ENCODE measurements at places on chromosomes 2 and 18. TPM values are rescaled to one million over a fixed set of nuclear protein-coding genes. Genes with fewer than 3 reads are reported as not detected.

DNA sequence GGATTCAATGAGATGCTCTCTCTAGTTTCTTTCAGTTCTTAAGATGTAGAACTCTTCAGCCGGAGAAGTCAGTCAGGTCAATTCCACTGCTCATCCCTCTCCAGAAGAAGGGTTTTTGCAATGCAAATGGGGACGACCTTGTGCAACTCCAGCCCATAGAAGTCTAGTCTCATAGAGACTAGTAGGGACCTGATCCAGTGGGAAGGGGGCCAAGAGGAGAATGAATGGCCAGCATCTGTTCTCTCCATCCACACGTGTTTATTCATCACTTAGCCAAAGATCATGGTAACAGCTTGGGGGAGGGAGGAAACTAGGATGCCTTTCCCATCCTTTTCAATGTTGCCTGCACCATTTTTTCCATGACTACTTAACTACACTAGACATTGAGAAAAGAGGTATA, 120.2 kb downstream of the LAMA3 start:
- H3K4me1 ChIP-seq: no peaks in the 10 kb centered on the region

- H3K36me3 ChIP-seq: peaks cover 56% of the 10 kb centered on the region
- no peak for DNase-seq
- no peak overlapping the region for H3K4me3 ChIP-seq
- H3K4me1 ChIP-seq: peaks cover 31% of the 10 kb centered on the region
- peak overlapping the region; percentile 32 for H3K27ac ChIP-seq
These were observed 93.8 kb downstream of the ITGB1BP1 start for GRCh38 chr2:9329497-9329896.

RASGRP3 gene
- 2.1 TPM for total RNA-seq

DNA sequence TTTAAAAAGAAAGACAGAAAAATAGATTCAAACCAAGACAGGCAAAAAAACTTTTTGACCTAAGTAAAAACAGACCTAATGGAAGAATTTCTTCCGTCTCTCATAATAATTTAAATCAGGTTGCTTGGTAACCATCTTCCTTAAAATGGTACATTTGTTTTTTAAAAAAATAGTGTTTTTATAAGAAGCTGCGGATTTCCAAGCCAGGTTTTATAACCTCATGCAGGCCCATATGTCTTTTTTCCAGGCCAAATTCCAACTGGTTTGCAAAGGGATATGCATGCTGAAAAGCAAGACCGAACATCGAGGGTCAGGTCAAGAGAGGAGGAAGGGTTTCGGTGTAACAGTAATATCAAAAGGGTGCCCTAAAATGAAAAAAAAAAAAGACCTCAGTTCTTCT, 172.9 kb downstream of the MAIP1 start:
- H3K27ac ChIP-seq: peak overlapping the region; percentile 76
- H3K36me3 ChIP-seq: no peaks in the 10 kb centered on the region
- H3K27me3 ChIP-seq: no peaks in the 10 kb centered on the region
- DNase-seq: no peak
- H3K4me3 ChIP-seq: no peak overlapping the region

GRCh38 chr2:144239306-144239705, 280.6 kb downstream of the ZEB2 start:
- no peaks in the 10 kb centered on the region for H3K27me3 ChIP-seq
- no peak overlapping the region for H3K27ac ChIP-seq
- peaks cover 3% of the 10 kb centered on the region for H3K4me1 ChIP-seq
- no peak overlapping the region for H3K4me3 ChIP-seq

DNA sequence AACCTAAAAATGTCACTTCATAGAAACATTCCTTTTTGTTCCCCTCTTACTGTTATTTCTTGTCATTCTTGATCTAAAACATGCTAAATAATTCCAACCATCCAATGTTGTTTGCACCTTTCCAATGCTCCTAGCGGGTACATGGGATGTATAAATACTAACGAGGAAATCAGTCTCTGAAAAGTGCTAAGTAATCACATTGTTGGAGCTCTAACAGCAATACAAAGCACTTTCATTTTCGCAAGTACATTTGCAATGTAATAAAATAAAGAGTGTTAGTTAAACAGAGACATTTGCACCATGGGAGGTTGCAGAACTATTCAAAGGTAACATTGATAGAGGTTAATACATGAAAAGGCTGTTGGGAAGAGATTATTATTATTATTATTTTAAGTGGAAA, 286.2 kb upstream of the ACVR2A start:
- no peaks in the 10 kb centered on the region for H3K4me1 ChIP-seq
- H3K27me3 ChIP-seq: no peaks in the 10 kb centered on the region
- no peak for DNase-seq
- no peaks in the 10 kb centered on the region for H3K36me3 ChIP-seq
- no peak overlapping the region for H3K4me3 ChIP-seq
- H3K27ac ChIP-seq: no peak overlapping the region

GRCh38 chr2:83689402-83689801, 769.7 kb downstream of the SUCLG1 start:
- no peaks in the 10 kb centered on the region for H3K4me1 ChIP-seq
- no peaks in the 10 kb centered on the region for H3K27me3 ChIP-seq
- no peaks in the 10 kb centered on the region for H3K36me3 ChIP-seq
- H3K4me3 ChIP-seq: no peak overlapping the region
- H3K27ac ChIP-seq: no peak overlapping the region

ANKRD30BL gene
- total RNA-seq: not detected

DNA sequence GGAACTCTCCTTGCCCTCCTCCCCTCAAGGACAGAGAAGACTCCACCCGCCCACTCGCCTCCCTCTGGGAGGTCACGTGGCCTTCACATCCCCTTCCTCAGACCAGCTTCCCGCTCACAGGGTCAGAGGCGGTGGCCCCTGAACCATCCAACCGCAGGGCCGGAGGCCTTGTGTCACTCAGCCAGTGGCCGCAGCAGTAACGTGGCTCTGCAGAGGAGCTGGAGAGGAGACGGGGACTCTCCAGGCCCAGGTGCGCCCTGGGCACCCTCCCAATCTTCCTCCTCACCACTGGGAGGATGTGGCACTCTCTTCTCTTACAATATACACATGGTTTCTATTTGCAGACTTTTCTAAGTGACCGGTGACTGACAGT, 161.7 kb downstream of the TWIST2 start:
- H3K4me3 ChIP-seq: no peak overlapping the region
- no peak for DNase-seq
- H3K4me1 ChIP-seq: no peaks in the 10 kb centered on the region

HMSD gene
- not detected for total RNA-seq

- no peak overlapping the region for H3K4me3 ChIP-seq
- no peaks in the 10 kb centered on the region for H3K27me3 ChIP-seq
- H3K27ac ChIP-seq: no peak overlapping the region
- H3K36me3 ChIP-seq: no peaks in the 10 kb centered on the region
- no peak for DNase-seq
- H3K4me1 ChIP-seq: peaks cover 6% of the 10 kb centered on the region
These were observed 678.6 kb upstream of the CDH2 start for GRCh38 chr18:28855524-28855923.

SERPINB5 gene
- not detected for total RNA-seq

GRCh38 chr18:24809173-24809950, 348.9 kb downstream of the HRH4 start:
- H3K4me3 ChIP-seq: no peak overlapping the region
- H3K27me3 ChIP-seq: peaks cover 4% of the 10 kb centered on the region
- no peak for DNase-seq
- no peaks in the 10 kb centered on the region for H3K36me3 ChIP-seq
- H3K4me1 ChIP-seq: no peaks in the 10 kb centered on the region
- H3K27ac ChIP-seq: no peak overlapping the region

GRCh38 chr2:1518867-1519530, 105.7 kb downstream of the TPO start:
- H3K4me3 ChIP-seq: no peak overlapping the region
- H3K4me1 ChIP-seq: no peaks in the 10 kb centered on the region
- no peaks in the 10 kb centered on the region for H3K36me3 ChIP-seq
- no peak overlapping the region for H3K27ac ChIP-seq
- H3K27me3 ChIP-seq: peaks cover 6% of the 10 kb centered on the region

DNA sequence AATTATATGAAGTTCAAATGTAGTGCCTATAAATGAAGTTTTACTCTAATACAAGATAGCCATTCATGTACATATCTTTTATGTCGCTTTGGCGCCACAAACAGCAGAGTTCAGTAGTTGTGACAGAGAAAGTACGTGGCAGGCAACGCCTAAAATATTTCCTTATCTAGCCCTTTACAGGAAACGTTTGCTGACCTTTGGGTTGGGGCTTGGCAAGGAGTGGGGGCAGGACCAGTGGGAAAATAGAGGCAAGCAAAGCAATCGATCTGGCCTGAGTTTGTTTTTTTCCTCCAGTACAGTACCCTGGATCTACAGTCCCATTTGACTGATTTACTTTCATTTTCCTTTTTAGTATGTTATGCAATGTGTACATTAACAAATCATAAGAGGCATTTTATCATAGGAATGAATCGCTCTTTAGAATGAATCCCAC, 13.1 kb downstream of the CCDC68 start:
- DNase-seq: no peak
- peaks cover 15% of the 10 kb centered on the region for H3K4me1 ChIP-seq
- H3K4me3 ChIP-seq: peak overlapping the region; percentile 64
- H3K36me3 ChIP-seq: no peaks in the 10 kb centered on the region
- H3K27me3 ChIP-seq: peaks cover 18% of the 10 kb centered on the region

DNA sequence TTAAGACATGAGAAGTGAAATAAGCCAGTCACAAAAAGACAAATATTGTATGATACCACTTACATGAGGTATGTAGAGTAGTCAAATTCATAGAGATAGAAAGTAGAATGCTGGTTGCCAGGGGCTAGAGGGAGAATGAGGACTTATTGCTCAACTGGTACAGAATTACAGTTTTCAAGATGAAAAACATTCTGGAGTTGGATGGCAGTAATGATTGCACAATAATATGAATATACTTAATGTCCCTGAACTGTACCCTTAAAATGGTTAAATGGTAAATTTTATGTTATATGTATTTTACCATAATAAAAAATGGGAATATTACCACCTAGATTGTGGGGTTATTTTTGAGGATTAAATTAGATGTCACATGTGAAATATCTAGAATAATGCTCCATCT, 341.2 kb downstream of the CLIP4 start:
- H3K27ac ChIP-seq: no peak overlapping the region
- no peaks in the 10 kb centered on the region for H3K36me3 ChIP-seq
- H3K4me1 ChIP-seq: peaks cover 35% of the 10 kb centered on the region
- H3K4me3 ChIP-seq: no peak overlapping the region
- DNase-seq: no peak

Data from osteocyte (in vitro differentiated cells).